Activated CD8-positive, alpha-beta memory T cell treated with anti-CD3 and anti-CD28 coated beads, Interleukin-2, amount 10 ng/mL, durations not matched to agents 7 days and 5 days (primary cell): ENCODE measurements at places on chromosomes 3 and 15.

- peaks cover 16% of the 10 kb centered on the region for H3K4me1 ChIP-seq
- peaks cover 5% of the 10 kb centered on the region for H3K27me3 ChIP-seq
- peaks cover 17% of the 10 kb centered on the region for H3K36me3 ChIP-seq
- no peak overlapping the region for H3K4me3 ChIP-seq
These were observed 8.4 kb upstream of the PLA1A start for GRCh38 chr3:119589102-119589773.

GRCh38 chr15:53251996-53252395, 461.9 kb upstream of the ONECUT1 start:
- no peak overlapping the region for H3K4me3 ChIP-seq
- no peak overlapping the region for H3K27ac ChIP-seq
- H3K4me1 ChIP-seq, result no peaks in the 10 kb centered on the region
- no peaks in the 10 kb centered on the region for H3K36me3 ChIP-seq
- no peaks in the 10 kb centered on the region for H3K27me3 ChIP-seq

DNA sequence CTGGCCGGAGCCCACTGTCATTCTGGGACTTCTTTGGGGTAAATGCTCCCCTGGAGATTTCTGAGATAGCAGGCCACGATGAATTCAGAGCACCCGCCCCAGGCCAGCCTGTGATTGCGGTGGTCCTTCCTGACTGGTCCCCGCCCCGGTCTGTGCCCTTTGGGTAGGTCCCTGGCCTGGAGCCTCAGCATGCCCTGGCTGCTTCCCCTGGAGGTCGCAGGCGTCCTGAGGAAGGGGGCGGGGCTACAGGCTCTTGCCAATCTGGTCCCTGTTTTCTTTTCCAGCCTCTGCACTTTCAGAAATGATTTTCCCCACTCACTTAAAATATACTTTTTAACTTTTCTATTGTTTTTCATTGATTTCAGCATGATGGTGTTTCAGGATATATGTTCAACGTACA, 250.2 kb upstream of the ATP10A start:
- no peaks in the 10 kb centered on the region for H3K27me3 ChIP-seq
- no peak overlapping the region for H3K4me3 ChIP-seq
- no peak overlapping the region for H3K27ac ChIP-seq
- no peak for DNase-seq
- no peaks in the 10 kb centered on the region for H3K36me3 ChIP-seq
- no peaks in the 10 kb centered on the region for H3K4me1 ChIP-seq

DNA sequence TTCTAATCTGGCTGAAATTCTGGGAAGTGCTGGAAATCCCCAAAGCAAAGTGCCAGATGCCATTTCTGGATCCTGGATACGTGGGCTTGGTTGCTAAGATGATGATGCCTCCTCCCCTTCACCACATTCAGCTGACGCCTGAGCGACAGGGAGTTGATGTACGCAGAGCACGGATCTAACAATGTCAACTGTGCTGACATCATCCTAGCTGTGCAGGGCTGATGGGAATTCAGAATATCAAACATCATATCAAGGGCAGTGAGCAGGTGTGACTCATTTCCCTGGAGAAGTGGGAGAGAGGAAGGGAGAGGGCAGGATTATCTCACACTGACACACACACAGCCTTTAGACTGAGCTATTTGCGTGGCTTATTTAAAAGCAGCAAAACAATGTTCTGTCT, 92.6 kb upstream of the ZBTB20 start:
- no peaks in the 10 kb centered on the region for H3K36me3 ChIP-seq
- no peak overlapping the region for H3K27ac ChIP-seq
- H3K4me3 ChIP-seq, result no peak overlapping the region
- DNase-seq, result no peak
- no peaks in the 10 kb centered on the region for H3K27me3 ChIP-seq

DNA sequence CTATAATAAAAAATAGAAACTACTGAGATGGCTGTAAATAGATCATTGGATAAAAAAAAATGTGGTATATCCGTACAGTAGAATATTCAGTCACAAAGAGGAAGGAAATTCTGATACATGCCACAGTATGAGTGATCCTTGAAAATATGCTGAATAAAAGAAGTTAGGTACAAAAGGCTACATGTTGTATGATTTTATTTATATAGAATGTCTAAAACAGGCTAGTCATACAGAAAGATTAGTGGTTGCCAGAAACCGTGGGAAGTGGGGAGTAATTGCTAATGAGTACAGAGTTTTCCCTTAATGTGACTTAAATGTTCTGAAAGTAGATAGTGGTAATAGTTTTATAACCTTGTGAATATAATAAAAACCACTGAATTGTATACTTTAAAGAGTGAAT, 24.9 kb upstream of the FAH start:
- H3K4me3 ChIP-seq, result no peak overlapping the region
- H3K4me1 ChIP-seq, result peaks cover 11% of the 10 kb centered on the region
- peaks cover 32% of the 10 kb centered on the region for H3K36me3 ChIP-seq
- H3K27ac ChIP-seq, result no peak overlapping the region
- no peaks in the 10 kb centered on the region for H3K27me3 ChIP-seq
- DNase-seq, result no peak

GRCh38 chr3:168989396-168989795, 674.1 kb downstream of the MECOM start:
- no peak overlapping the region for H3K27ac ChIP-seq
- H3K4me1 ChIP-seq, result no peaks in the 10 kb centered on the region
- no peak overlapping the region for H3K4me3 ChIP-seq
- no peaks in the 10 kb centered on the region for H3K36me3 ChIP-seq
- no peaks in the 10 kb centered on the region for H3K27me3 ChIP-seq
- DNase-seq, result no peak

GRCh38 chr3:122857019-122857418, 62.1 kb downstream of the SLC49A4 start:
- no peak overlapping the region for H3K4me3 ChIP-seq
- no peaks in the 10 kb centered on the region for H3K4me1 ChIP-seq
- no peak overlapping the region for H3K27ac ChIP-seq
- no peaks in the 10 kb centered on the region for H3K27me3 ChIP-seq
- no peak for DNase-seq

- H3K4me3 ChIP-seq, result no peak overlapping the region
- H3K27me3 ChIP-seq, result no peaks in the 10 kb centered on the region
- H3K27ac ChIP-seq, result no peak overlapping the region
These were observed 57.2 kb downstream of the CBLB start for GRCh38 chr3:105811518-105812193.

- no peak overlapping the region for H3K4me3 ChIP-seq
- no peak for DNase-seq
- H3K27ac ChIP-seq, result no peak overlapping the region
- H3K4me1 ChIP-seq, result peaks cover 31% of the 10 kb centered on the region
These were observed 124.3 kb downstream of the RPLP1 start for GRCh38 chr15:69576948-69577351.

- no peaks in the 10 kb centered on the region for H3K36me3 ChIP-seq
- no peak overlapping the region for H3K27ac ChIP-seq
- no peak for DNase-seq
- H3K4me3 ChIP-seq, result no peak overlapping the region
- no peaks in the 10 kb centered on the region for H3K27me3 ChIP-seq
These were observed 65.3 kb downstream of the CLASP2 start for GRCh38 chr3:33652736-33653135.

- H3K36me3 ChIP-seq, result no peaks in the 10 kb centered on the region
- no peak overlapping the region for H3K4me3 ChIP-seq
- peaks cover 5% of the 10 kb centered on the region for H3K27me3 ChIP-seq
- H3K27ac ChIP-seq, result no peak overlapping the region
These were observed 163.1 kb downstream of the IL1RAP start for GRCh38 chr3:190677001-190677400.

DNA sequence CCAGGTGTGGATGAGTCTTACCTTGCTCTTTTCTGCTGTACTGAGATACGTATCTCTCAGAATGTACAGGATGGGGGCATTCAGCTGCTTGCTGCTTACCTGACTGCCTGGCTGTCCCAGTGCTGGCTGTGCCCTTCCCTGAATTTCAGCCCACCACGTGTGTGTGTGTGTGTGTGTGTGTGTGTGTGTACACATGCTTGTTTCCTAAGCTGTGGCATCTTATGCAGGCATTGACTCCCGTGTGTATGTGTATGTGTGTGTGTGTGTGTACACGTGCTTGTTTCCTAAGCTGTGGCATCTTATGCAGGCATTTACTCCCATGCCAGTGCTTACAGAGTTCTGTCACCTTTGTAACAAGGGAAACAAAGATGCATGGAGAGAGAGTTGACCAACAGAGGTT, 60.4 kb upstream of the PLXNA1 start:
- peaks cover 11% of the 10 kb centered on the region for H3K36me3 ChIP-seq
- H3K27me3 ChIP-seq, result peaks cover 12% of the 10 kb centered on the region
- H3K4me3 ChIP-seq, result no peak overlapping the region

DNA sequence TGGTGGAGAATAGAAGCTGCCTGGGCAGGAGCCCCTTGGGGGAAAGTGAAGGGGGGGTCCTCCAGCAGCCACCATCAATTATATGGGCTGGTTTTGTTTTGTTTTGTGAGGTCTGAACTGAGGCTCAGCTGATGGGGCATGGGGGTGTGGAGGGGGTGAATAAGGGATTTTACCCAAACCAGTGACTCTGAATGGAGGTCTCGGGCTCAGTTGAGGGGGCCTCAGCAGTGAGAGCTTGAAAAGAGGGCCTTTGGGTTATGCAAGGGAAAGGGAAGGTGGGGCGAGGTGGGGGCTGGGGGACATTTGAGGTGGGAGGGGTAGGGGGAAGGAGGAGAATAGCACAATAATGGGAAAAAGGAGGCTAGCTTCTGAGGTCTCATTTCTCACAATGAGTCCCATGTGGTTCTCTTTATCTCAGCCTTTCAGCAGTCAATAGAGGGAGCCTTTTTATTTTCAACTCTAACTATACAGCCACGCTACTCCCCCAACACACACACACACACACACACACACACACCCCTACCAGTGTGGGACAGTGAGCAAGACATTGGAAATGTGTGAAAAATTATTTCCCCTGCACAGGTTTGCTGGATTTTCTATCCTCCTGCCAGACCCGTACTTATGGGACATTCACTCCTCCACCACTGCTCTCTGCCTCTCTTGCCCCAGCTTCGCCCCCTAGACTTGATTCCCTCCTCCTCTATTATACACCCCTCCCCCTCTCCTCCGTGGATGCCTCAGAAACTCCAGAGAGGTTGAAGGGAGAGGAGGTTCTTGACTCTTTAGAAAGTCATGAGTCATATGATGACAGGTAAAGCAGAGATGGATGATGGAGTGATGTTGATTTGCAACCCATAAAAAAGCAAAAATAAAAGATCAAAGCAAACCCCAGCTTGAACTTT, 96.0 kb downstream of the GTPBP8 start:
- no peak for DNase-seq
- no peaks in the 10 kb centered on the region for H3K36me3 ChIP-seq
- no peak overlapping the region for H3K4me3 ChIP-seq
- H3K27ac ChIP-seq, result no peak overlapping the region
- peaks cover 2% of the 10 kb centered on the region for H3K4me1 ChIP-seq

GRCh38 chr3:3216401-3216800, 36.9 kb upstream of the CRBN start:
- no peak for DNase-seq
- H3K27me3 ChIP-seq, result peaks cover 10% of the 10 kb centered on the region
- H3K36me3 ChIP-seq, result no peaks in the 10 kb centered on the region

DNA sequence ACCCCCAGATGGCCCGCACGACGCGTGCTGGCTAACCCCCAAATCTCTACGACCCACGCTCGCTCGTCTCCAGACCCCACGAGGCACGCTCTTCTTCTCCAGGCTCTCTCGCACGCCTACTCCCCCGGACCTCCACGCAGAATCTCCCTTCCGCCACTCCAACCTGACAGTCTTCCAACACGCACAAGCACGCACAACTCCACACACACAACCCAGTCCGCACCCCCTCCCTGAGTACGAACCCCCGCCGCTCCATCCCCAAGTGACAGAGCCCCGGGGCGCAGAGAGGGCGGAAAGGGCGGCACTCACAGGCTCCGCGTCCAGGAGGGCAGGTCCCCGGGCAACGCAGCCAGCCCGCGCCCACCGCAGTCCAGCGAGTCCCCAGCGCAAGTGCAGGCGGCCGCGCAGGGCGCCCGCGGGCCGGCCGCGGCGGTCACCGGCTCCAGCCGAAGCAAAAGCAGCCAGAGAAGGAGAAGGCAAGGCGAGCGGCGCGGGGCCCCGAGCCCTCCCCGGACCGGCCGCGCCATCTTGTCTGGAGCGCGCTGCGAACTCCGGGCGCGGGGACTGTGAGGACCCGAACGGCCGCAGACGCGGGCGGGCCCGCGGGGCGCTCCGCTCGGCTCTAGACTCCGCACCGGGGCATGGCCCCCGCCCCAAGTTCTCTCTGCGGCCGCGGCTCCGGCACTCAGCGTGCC, 794 bp downstream of the LRIG1 start:
- H3K27me3 ChIP-seq, result peaks cover 17% of the 10 kb centered on the region
- DNase-seq, result peak; percentile 65
- H3K27ac ChIP-seq, result peak overlapping the region; percentile 82
- H3K36me3 ChIP-seq, result no peaks in the 10 kb centered on the region
- peak overlapping the region; percentile 96 for H3K4me3 ChIP-seq
